NCI-H510A treated with DMSO at 0.1 percent for 48 hours (cell line): ENCODE measurements at places on chromosomes 3 and 15.
A peak's percentile ranks its signal among the peaks of the same experiment; 100 is the strongest.

DNA sequence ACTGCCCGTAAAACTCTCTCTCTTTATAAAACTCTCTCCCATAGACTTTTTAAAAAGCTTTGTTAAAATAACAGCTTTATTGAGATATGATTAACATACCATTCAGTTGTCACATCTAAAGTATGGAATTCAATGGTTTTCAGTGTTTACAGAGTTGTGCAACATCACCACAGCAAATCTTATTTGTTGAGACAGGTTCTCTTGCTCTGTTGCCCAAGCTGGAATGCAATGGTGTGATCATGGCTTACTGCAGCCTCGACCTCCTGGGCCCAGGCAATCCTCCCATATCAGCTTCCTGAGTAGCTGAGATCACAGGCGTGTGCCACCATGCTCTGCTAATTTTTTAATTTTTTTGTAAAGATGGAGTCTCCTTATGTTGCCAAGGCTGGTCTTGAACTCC is 35.9 kb upstream of the TRAK1 start:
- no peak for DNase-seq

DNA sequence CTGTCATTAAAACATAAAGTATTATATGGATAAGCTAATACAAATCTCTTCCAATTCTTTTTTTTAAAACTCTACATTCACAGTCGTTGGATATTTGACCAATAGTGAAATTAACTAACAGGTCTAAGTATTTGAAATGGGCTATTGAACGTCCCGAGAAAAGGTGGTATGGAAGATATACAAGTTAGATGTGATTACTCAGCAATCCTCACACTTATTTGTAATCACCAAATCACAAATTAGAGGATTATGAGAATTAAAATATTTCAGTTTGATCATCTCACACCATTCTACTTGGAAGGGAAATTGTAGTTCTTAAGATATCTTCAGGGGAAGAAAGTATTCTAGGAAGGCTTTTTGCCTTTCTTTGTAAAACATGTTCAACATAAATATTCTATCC is 60.5 kb downstream of the GAP43 start:
- no peak for DNase-seq

DNA sequence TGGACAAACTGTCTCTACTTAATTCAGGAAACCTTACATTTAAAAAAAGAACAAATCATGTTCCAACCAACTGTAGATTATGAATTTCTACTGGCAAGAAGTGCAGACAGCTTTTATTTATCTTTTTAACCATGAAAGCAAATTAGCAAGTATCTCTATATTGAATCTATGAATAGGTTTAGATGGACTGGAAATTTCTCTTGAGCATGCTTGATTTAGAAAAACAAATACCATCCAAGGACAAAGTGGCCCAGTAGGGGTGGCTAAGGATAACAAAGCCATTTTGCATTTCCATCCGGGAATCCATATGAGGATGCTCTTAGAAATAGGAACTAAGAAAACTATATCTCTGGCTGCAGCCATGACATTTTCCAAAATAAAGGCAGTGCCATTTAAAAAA is 150.6 kb downstream of the KCNMB2 start:
- DNase-seq: peak; percentile 18

DNA sequence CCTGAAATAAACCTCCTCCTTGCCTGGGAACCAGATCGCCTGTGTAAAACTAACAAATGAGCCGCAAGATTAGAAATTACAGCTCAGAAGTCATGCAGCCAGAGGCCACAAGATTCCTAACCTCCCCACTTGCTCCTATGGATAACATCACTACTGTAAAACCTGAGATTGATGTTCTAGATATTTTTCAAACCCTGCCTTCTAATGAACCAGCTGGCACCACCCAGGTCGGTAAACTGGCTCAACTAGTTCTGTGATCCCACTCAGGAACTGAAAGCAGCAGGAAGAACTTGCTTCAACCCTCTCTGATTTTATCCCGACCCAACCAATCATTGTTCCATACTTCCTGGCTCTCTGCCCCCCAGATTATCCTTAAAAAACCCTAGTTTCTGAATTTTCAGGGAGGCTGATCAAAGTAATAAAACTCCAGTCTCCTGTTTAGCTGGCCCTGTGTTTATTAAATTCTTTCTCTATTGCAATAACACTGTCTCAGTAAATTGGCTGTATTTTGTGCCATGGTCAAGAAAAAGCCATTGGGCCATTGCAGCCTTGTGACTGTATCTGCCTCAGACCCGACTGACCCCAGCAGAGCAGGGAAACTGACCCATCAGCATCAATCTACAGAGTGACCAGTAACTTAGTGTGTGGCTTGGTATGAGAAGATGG is 98.9 kb downstream of the RPLP1 start:
- DNase-seq: no peak

- DNase-seq: no peak
Measured at GRCh38 chr15:56383010-56383409, 17.8 kb downstream of the TEX9 start.

DNA sequence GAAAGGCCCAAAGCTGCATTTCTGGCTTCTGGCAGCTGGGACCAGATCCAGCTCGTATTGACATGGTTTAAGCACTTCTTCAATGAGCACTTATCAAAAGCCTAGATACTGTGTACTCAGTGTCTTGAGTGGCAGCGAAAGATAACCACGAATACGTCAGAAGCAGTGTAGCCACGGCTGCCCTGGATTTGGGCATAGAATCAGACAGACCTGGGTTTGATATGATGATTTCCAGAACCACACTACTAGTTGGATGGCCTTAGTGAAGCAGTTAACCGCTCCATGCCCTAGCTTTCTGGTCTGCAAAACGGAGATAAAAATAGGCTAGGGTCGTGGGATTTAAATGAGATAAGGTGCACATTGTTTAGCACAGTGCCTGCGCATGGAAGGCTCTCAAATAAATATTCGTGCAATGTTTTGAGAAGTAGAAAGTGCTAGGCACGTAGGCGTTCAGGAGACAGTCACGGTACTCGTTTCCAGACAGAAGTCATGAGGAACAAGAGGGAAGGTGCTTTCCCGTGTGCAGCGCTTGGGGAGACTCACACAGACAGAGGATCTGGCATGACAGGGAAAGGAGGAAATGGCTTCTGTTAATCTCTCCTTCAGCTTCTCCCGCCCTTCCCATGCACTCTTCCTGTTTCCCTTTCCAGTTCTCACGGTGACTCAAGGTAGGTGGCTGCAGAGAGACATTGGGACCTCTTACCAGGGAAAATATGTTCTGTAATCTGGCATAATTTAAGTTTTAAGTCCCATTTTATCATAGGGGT is 70.3 kb downstream of the CCNL1 start:
- no peak for DNase-seq

DNA sequence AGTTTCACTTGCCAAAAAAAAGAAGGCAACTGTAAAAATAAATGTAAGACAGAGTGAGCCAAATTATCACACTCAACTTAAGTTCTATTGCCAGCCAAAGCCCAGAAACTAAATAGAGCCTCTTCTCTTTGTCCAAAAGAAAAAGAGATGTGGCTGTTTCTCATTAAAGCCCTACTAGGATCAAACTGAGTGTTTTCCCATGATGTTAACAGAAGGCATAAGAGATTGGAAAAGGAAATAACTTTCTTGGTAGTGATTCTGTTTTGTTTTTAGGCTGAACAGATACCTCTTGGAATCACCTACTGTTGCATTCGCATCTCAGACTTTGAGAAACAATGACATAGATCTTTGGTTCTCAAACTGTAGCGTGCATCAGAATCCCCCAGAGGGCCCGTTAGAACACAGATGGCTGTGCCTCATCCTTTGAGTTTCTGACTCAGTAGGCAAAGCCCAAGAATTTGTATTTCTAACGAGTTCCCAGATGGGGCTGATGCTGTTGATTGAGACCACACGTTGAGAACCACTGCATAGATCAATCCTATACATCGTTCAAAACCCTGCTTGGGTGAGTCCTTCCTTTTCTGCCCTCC is 42.5 kb upstream of the SRGAP3 start:
- no peak for DNase-seq

GRCh38 chr3:10192953-10193691 is 28.4 kb downstream of the IRAK2 start:
- DNase-seq: no peak

DNA sequence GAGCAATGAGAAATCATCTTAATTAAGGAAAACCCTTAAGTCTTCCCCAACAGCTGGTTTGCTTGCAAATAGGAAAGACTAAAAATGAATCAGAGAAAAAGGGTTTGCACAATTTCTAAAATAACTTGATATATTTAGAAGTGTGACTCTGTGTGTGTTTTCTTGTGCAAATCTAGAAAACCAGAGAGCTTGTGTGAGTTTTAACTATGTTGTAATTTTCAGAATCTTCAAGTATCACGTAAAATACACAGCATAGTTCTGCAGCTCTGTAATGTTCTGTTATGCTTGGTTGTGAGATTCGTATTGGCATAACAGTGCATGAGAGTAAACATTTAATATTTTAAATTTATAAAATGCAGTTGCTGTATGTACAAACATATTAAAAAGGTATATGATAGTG is 74.7 kb upstream of the GAP43 start:
- no peak for DNase-seq

- no peak for DNase-seq
Measured at GRCh38 chr3:157541506-157542236, 38.5 kb upstream of the VEPH1 start.

DNA sequence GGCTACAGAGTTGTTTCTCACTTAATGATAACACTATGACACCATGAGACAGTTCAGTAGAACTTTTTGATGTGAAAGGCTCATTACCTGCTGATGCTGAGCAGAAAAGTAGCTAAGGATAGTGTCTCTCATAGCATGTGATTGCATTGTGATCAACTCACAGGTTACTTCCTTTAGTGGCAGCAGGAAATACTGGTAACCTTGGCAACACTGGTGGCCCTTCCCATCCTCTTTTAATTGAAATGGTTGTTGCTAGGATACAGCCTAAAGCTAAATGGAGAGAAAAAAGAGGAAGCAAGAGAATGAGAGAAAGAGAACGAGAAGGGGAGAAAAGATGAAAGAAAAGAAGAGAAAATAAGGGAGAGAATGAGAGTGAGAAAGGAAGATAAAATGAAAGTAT is 204.7 kb upstream of the GAP43 start:
- DNase-seq: no peak

DNA sequence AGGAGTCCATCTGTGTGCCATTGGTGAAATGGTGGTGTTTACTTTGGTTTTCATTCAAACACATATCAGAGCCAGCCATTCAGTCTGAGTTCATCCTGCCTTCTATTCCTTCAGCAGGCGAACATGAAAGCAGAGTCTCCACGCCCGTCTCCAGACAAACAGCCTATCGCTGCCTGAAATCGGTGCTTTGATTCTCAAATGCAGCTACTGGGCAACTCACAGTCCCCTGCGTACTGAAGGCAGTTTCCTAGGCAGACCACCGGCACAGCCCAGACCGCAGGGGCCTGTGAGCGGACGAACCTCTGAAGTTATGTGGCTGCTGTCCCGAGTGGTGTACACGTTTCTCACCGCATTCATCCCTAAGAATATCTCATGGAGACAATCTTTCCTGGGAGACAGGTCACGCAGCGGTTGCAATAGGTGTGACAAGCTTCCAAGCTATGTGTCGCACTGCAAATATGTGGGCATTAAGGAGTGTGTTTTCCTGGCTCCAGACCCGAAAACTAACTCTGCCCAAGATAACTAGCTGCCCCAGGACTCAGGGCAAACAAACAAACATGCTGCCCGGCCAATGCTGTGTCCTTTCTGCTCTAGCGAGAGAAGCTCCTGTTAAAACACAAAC is 16.9 kb upstream of the RYR3 start:
- no peak for DNase-seq

DNA sequence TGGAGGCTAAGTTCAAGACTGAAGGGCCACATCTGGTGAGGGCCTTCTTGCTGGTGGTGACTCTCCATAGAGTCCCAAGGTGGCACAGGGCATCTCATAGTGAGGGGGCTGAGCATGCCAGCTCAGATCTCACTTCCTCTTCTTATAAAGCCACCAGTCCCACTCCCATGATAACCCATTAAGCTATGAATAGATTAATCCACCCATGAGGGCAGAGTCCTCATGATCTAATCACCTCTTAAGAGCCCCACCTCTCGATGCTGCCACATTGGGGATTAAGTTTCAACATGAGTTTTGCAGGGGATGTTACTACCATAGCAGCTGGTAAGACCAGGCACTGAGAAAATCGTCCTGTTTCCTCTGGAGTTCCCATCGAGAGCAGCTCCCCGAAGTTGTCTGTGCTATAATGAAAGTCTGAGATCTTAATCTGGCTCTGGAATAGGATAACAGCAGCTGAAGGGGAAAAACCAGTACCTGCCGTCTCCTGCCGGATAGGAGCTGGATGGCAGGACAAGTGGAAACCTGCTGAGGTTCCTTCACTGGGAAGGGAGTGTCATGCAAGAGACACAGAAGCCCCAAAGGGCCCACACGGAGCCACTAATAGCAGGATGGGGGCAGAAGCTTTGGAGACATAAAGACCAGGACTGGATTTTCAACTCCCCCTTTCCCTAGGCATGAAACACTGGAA is 79.5 kb upstream of the EPHB3 start:
- DNase-seq: peak; percentile 70
